ENCODE measurements at places on chromosomes 16 and 17.

DNA sequence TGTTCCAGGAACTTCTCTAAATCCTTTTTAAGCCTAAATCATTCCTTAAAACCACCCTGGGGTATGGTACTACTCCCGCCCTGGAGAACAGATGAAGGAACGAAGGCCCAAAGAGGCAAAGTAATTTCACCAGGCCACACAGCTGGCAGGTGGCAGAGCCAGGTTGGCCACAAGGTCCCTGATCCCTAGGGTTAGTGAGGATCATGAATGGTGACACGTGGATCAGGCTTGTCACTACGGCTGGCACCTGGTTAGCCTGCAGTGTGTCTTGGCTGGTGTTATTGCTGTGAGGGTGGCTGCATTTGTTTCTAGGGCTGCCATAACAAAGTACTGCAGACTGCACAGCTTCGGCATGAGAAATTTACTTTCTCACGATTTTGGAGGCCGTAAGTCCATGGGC lies 26.0 kb upstream of the ZNF423 start:
- no peak for DNase-seq

- no peak for DNase-seq
Measured at GRCh38 chr17:48770954-48771353, 42.4 kb upstream of the HOXB13 start.

DNA sequence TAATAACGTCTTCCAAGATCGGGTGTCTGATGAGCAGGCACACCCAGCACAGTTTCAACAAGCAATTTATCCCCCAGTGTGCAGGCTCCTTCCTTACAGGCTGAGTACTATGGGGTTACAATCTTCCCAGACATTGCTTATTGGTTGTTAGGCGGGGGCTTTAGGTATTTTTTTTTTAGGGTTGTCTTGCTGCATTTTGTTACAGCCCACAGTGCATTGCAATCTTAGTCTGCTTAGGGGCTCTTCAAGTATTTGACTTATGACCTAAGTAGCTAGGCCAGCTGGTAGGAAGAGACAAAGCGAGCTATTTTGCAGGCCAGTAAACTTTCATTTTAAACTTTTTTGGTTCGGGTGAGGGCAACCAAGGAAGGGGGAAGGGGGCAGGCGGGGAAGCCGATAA lies 5.8 kb downstream of the PLD6 start:
- no peak for DNase-seq

GRCh38 chr17:4833941-4834680 lies 971 bp downstream of the MINK1 start:
- DNase-seq, result peak; percentile 69

DNA sequence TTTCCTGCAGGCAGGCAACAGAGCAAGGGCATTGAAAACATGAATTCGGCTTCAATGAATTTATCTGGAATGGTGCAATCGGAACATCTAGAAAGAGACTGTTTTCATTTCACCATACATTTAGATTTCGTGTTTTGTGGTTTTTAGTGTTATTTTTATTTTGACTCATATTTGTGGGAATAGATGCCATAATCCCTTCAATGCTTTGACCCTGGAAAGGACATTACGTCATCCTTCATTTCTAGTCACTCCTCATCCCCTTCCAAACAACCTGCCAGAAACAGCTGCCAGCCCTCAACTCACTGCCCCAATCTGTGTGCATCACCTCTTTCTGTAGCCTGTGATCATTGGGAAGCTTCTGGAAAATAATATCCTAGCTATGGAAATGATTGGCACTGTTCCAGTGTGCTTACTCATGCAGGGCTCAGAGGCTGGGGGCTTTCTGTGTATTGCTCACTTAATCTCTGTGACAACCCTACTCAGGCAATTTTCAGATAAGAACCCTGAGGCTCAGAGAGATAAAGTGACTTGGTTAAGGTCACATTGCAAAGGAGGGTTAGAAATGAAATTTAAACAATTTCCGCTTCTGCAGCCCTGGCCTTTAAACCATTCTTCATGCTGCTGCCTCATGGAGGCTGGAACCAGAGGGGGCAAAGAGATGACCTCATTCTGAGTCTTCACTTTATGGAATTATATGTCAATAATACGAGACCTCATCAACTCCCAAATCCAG lies 9.5 kb upstream of the KSR1 start:
- peak; percentile 74 for DNase-seq

DNA sequence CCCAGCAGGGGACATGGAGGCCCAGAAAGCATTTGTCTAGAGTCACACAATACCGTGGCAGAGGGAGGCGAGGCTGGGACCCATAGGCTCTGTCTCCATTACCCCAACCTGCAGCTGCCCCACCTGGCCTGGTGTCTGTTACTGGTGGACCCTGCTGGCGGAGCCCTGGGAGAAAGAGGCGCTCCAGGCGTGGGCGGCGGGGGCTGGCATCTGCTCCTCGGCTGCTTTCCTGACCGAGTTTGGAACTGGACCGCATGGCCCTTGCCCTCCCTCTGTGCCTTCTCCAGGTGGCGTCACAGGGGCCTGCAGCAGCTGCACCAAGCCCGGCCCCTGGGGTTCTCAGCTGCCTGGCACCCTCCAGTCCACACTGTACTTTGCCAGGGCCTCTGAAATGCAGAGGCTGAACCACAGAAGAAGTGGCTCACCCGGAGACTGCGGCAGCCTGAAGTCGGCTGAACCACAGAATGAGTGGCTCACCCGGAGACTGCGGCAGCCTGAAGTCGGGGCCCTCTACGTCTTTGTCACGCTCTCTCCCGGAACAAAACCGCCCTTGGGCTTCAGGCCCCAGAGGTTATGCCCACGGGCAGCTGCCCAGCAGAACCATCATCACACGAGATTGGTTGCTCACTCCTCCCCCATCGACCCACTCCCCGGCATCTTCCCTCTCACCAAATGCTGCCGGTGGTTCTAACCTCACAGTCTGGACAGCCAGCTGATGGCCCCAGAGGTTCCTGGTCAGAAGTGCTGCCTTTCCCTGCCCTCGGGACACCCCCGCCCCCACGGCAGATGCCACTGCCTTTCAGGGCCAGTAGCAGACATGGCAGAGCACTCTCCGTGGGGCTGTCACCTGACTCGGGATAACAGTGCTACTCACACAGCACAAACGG lies 20.2 kb downstream of the CBFA2T3 start:
- no peak for DNase-seq

DNA sequence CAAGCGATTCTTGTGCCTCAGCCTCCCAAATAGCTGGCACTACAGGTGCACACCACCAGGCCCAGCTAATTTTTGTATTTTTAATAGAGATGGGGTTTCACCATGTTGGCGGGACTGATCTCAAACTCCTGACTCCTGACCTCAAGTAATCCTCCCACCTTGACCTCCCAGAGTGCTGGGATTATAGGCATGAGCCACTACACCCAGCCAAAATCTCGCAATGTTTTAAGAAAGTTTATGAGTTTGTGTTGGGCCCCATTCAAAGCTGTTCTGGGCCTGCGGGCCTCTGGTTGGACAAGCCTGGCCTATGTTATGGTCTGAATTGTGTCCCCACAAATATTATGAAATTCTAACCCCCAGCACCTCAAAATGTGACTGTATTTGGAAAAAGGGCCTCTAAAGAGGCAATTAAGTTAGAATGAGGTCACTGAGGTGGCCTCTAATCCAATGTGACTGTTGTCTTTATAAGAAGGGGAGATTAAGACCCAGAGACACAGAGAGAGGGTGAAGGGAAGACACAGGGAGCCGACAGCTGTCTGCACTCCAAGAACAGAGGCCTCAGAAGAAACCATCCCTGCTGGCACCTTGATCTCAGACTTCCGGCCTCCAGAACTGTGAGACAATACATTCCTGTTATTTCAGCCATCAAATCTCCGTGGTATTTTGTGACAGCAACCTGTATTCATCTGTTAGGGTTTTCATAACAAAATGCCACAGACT lies 469.9 kb downstream of the HS3ST4 start:
- DNase-seq, result no peak

- no peak for DNase-seq
Measured at GRCh38 chr17:4715063-4715744, 4.8 kb downstream of the ARRB2 start.

GRCh38 chr17:66963909-66964771 lies at the start of gene CACNG4:
CACNG4 (plus strand) TSS chr17:66964707; CDS start chr17:66964912, 205 bp downstream.
- DNase-seq, result no peak

DNA sequence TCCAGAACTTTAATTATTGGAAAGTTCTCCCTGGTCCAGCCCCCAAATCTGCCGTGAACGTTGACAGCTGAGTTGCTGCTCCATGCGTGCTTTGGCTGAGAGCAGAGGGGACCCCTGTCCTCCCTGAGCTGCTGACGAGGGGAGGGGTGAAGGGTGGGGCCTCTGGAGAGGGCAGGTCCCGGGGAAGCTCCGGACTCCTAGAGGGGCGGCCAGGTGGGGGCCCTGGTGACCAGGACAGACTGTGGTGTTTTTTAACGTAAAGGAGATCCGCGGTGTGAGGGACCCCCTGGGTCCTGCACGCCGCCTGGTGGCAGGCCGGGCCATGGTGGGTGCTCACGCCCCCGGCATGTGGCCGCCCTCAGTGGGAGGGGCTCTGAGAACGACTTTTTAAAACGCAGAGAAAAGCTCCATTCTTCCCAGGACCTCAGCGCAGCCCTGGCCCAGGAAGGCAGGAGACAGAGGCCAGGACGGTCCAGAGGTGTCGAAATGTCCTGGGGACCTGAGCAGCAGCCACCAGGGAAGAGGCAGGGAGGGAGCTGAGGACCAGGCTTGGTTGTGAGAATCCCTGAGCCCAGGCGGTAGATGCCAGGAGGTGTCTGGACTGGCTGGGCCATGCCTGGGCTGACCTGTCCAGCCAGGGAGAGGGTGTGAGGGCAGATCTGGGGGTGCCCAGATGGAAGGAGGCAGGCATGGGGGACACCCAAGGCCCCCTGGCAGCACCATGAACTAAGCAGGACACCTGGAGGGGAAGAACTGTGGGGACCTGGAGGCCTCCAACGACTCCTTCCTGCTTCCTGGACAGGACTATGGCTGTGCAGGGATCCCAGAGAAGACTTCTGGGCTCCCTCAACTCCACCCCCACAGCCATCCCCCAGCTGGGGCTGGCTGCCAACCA lies at the start of gene MC1R:
TSS of gene MC1R (plus strand) at position 410 of the 895 bp plus-strand sequence. CDS start at position 807, 397 bp downstream.
- DNase-seq, result no peak
